IgD-negative memory B cell (primary cell): ENCODE measurements at places on chromosomes 3 and 15. TPM values are rescaled to one million over a fixed set of nuclear protein-coding genes. Genes with fewer than 3 reads are reported as not detected.

DNAH12 gene
- not detected for polyA plus RNA-seq

DTX3L gene
- polyA plus RNA-seq = 21.4 TPM

LRRC34 gene
- polyA plus RNA-seq = 0.60 TPM

ARPP21 gene
- not detected for polyA plus RNA-seq

LRRC3B gene
- not detected for polyA plus RNA-seq

UACA gene
- polyA plus RNA-seq = 1.1 TPM

PLSCR5 gene
- polyA plus RNA-seq = not detected

TMEM158 gene
- polyA plus RNA-seq = not detected

BRPF1 gene
- polyA plus RNA-seq = 14.2 TPM

DLL4 gene
- polyA plus RNA-seq = not detected

PP2D1 gene
- polyA plus RNA-seq = 0.64 TPM

GOLGA6L26 gene
- not detected for polyA plus RNA-seq

NANOGP8 gene
- polyA plus RNA-seq = not detected

GPX1 gene
- polyA plus RNA-seq = 340 TPM

COMMD4 gene
- 36.2 TPM for polyA plus RNA-seq

TSPAN3 gene
- polyA plus RNA-seq = 471 TPM

CLDN16 gene
- polyA plus RNA-seq = not detected

RGMA gene
- not detected for polyA plus RNA-seq

FAM81A gene
- polyA plus RNA-seq = 0.26 TPM

GNAT1 gene
- not detected for polyA plus RNA-seq
